ENCODE measurements at places on chromosomes 7 and 10.

- no peak for DNase-seq
Observed at GRCh38 chr7:141641876-141642275, 60.1 kb downstream of the DENND11 start.

- DNase-seq: no peak
Observed at GRCh38 chr10:44258019-44258418, 126.9 kb downstream of the CXCL12 start.

DNA sequence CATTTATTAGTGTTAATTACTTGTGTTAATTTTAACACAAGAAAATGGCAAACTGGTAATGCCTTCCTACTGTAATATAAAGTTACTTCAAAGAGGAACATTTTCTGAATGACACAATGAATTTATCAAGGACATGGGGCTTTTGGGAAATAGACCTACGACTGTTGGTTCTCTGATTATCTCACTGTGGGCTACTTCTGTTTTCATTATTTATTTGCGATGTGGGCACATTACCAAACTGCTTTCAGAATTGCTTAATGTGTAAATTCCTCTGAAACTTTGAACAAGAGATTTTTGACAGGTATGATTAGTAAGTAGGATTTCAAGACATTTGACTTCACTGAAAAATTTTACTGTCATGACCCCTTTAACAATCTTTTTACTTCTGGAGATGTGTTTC lies 535.6 kb downstream of the CNTNAP2 start:
- DNase-seq: no peak

GRCh38 chr10:57891201-57892006 lies 376.3 kb downstream of the IPMK start:
- no peak for DNase-seq

DNA sequence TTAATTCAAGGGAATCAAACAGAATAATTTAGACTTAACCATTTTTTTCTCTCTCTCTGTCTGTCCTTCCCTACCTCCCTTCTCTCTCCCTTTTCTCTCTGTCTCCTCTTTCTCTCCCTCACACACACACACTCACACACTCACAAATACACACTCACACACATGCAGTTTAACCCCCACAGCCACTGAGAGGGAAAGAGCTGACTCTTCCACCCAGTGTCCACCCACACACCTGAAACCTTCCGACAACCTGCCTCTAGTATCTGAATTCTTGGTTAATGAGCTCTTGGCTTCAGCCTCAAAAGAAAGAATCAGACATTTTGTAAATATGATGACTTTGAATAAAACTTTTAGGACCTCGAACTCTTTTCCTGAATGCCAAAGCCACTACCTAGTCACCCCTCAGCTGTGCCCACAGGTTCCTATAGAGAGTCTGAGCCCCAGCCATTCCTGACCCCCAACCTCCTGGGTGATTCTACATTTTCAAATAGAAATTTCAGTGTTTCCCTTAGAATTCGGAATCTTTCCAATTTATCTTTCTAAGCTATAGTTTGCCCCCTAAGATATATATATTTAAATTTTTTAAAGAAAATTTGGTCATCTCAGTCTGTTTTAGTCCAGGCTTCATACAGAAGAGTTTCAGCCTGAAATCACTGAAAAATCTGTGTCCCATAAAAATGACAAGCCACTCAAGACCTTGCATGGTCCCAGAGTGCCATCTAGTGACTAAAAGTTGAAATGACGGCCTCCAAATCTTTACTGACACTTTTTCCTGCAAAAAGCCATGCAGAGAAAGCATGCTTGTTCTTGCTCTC lies 202.8 kb downstream of the IPMK start:
- DNase-seq: no peak

- DNase-seq: no peak
Observed at GRCh38 chr10:107487284-107487683, 322.8 kb upstream of the SORCS1 start.

GRCh38 chr7:121228779-121229178 lies 100.0 kb upstream of the WNT16 start:
- DNase-seq: no peak

DNA sequence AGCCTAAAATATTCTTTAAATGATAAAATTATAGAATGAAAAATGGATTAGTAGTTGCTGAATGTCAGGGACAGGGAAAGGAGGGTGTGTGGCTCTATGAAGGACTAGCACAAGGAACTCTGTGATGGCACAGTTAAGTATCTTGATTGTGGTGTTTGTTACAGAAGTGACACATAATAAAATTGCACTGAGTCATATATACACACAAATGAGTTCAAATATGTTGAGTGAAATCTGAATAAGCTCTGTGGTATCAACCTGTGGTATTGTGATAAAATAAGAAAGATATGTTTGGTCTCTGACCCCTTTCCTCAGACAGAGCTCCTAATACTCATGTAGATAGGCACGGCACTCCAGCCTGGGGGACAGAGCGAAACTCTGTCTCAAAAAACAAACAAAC lies 181.5 kb upstream of the TRIM24 start:
- no peak for DNase-seq

- DNase-seq: no peak
Observed at GRCh38 chr10:96578022-96578421, 8.8 kb downstream of the TM9SF3 start.

DNA sequence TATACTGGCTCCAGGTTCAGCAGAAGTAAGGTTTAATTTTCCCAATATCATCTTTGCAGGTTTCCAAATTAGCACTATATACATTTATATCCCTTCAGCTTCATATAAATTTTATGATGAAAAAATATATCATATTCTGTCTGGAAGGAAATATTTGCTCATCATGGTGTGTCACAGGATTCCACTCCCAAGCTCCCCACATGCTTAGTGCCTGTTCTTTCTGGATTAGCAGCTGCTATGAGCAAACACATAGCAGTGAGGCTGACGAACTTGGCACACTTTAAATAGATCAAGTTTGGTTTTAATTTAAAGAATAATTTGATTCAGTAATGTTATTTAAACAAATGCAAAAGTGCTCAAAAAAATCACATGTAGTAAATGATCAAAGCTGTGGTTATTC lies 251.9 kb downstream of the AGMO start:
- no peak for DNase-seq

DNA sequence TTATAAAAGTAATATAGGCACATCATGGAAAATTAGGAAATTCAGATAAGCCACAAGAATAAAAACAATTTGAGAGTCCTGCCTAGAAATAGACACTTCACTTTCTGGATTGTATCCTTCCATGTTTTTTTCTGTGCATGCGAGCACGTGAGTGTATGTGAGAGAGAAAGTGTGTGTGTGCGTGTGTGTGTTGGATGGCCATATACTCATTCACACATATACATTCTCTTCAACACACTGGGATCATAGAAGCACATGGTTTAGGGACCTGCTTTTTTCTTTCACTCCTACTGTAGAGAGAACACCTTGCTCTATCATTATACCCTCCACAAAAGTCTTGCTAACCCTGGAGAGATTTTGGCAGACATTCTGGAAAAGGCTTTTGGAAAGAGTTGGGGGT lies 7.5 kb downstream of the FFAR4 start:
- no peak for DNase-seq

DNA sequence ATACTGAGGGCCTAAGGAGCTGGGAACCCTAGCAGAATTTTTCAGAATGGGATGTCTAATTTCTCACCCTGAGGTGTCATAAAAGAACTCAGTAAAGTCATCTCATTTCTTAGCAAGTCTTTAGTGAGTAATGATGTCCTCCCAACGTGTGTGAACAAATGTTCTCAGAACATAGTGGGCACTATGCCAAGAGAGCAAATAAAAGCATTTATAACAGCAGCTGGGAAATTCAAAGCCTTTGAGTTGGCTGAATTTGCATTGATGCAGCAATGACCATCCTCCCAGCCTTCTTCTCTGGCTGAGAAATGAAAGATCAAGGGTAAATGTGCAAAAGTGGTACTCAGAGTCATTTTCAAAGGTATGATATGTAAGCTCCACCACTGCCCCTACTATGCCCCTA lies 109.4 kb downstream of the FAM107B start:
- peak; percentile 76 for DNase-seq
